ENCODE measurements at places on chromosomes 1 and 21. TPM values are rescaled to one million over a fixed set of nuclear protein-coding genes. Genes with fewer than 3 reads are reported as not detected.

SLC5A9 gene
- not detected for total RNA-seq

NTRK1 gene
- 0.82 TPM for total RNA-seq

AIRE gene
- total RNA-seq = 0.10 TPM

ZYG11A gene
- 0.62 TPM for total RNA-seq

CFHR4 gene
- not detected for total RNA-seq

AGBL4 gene
- total RNA-seq = not detected

MCOLN2 gene
- not detected for total RNA-seq

PLA2G2F gene
- total RNA-seq = not detected

BRDT gene
- total RNA-seq = not detected

- no peak for DNase-seq
Observed at GRCh38 chr1:11675325-11675724, 5.6 kb downstream of the MAD2L2 start.

DNA sequence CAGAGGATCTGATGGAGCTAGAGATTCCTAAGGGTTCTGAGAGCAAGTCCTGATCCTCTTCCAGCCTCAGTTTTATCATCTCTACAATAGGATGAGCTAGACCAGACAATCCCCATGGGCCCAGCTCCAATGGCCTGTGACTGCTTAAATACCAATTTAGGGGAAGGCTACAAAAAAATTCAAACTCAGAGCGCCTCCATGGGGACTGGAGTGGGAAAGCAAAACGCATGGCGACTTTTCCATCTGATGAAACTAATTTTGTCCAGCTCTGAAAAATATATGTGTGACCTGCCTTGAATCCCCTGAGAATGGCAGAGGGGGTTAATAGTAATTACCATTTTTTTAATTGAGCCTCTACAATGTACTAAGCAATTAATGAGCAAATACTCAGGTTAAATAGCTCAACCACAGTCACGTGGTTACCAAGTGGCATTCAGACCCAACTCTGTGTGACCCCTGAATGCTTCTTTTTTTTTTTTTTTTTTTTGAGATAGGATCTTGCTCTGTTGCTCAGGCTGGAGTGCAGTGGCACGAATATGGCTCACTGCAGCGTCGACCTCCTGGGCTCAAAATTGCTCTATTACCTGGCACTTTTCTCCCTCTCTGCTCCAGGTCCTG is 8.4 kb downstream of the EXTL1 start:
- DNase-seq = no peak

- DNase-seq = no peak
Observed at GRCh38 chr1:109759513-109760334, 4.0 kb downstream of the EPS8L3 start.

DNA sequence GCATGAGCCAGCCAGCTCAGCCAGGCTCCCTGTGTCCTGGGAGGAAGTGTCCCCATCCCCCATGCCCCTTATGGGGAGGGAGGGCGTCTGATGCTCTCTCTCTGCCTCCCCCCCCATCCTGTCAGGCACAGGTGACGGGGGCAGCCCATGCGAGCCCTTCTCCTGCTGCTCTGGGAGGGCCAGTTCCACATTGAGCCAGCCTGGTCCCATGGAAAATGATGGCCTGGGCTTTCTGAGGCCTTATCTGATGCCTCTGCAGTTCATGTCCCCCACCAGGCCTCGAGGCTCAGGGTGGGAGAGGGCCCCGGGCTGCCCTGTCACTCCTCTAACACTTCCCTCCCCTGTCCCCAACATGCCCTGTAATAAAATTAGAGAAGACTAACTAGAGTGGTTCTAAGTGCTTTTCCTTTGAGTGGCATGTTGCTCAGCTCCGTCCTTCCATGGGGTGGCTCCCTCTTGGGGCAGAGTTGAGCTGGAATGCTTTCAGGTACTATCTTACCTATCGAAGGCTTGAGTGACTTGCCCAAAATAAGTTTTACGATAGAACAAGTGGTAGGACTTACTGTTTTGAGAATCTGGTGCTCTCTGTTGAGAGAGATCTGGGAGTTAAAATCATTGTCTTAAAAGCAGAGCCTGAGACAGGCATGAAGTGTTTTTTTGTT is 1.8 kb upstream of the MTFR1L start:
- no peak for DNase-seq

GRCh38 chr1:178644308-178645120 is 80.5 kb upstream of the RALGPS2 start:
- peak; percentile 94 for DNase-seq

GRCh38 chr1:91827087-91827458 is 58.9 kb downstream of the TGFBR3 start:
- DNase-seq = no peak

DNA sequence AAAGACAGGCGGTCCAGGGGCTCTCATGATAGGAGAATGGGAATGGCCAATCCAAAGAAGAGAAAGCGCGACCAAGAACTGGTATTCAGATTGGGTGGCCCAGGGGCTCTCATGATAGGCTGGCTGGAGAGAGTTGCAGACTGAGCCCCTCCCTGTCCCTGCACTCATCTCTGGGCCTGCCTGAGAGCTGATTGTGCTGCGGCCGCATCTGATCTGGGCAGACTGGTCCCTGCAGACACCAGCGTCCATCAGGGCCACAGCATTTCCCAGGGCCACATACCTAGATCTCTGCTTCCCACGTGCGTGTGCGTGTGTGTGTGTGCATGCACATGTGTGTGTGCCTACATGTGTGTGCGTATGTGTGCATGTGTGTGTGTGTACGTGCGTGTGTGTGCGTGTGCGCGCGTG is 30.4 kb upstream of the MAN1C1 start:
- no peak for DNase-seq

GRCh38 chr1:48472638-48473037 is 634 bp upstream of the SPATA6 start:
- no peak for DNase-seq

- DNase-seq = no peak
Observed at GRCh38 chr1:171884475-171884874, 43.2 kb downstream of the DNM3 start.

DNA sequence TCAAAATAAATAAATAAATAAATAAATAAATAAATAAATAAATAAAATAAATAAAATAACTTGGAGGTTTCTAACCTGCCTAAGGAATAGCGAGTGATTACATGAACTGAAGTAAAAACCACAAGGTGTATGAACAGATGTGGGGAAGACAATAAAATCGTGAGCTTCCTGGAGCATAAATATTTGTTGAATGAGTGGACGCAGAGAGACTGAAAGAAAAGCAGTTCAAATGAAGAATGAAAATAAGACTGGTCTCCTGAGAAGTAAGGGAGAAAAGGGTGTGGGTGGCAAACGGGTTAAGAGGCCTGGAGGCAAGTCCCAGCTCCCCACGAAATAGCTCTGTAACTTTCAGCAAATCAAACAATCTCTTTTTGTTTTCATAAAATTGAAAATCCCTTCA is 33.6 kb downstream of the CHML start:
- no peak for DNase-seq

DNA sequence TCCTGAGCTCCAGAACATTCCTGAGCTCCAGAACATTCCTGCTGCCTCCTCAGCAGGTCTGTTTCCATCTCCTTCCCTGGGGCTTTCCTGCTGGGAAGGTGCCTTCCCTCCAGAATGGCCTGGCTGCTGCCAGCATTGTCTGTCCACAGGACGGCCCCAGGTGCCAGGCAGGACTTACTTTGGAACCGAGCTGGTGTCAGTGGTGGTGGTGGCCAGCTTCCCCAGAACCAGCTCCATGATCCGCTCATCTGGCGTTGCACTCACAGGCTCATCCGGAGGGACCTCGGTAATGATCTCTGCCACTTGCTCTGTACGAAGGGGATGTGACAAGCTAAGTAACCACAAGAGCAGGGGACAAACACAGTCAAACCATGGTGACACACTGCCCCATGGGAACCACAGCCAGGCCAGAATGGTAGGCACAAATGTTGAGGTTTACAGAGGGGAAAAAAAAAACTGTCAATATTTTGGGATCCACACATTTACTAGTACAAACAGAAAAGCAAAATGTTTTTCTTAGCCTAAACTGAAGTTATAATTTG is 41.3 kb downstream of the PRDM15 start:
- no peak for DNase-seq

GRCh38 chr1:194133152-194133551 is 946.7 kb upstream of the B3GALT2 start:
- DNase-seq = no peak

DNA sequence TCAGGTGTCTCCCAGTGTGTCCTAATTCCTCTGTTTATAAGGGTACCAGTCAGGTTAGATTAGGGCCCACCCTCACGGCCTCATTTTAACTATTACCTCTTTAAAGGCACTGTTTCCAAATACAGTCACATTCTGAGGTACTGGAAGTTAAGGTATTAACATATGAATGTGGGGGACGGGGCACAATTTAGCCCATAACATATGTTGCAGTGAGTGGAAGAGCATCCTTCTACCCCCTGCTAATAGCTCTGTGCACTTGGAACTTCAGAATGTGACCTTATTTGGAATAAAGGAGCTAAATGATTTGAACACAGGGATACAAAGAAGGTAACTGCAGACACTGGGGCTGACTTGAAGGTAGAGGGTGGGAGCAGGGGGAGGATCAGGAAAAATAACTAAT is 67.3 kb upstream of the ADGRL2 start:
- no peak for DNase-seq

DNA sequence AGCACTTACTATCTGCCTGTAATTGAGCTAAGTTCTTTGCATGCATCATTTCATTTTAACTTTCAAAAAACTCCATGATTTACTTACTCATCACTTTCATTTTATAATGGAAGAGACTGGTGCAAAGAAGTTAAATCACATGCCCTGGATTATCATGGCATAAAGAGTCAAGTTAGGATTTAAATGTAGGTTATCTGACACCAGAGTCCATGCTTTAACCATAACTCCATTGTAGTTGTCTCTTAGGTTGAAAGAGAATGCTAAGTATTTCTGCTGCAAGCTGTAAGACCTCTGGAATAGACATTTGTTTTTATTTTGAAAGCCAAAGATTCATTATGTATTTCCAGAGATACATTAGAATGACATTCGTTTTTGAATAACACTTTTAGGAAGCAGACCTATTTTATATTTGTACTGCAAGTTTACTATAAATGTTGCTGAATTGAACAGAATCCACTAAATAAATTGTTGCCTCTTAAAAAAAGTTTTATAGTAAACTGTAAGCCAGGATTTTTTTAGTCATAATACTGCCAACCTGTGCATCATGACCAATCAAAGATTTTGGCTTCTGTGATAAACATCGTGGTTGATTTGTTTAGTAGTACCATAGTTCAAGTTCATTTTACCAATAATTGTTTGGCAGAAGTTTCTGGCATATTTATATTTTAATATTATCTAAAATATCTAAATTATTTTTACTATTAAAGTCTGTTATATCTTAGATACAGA is 26.1 kb downstream of the CFH start:
- no peak for DNase-seq

GRCh38 chr1:11681071-11681771 is at the start of gene MAD2L2:
Gene MAD2L2 (minus strand): TSS chr1:11681148. CDS start chr1:11680601, 547 bp downstream.
- peak; percentile 94 for DNase-seq

DNA sequence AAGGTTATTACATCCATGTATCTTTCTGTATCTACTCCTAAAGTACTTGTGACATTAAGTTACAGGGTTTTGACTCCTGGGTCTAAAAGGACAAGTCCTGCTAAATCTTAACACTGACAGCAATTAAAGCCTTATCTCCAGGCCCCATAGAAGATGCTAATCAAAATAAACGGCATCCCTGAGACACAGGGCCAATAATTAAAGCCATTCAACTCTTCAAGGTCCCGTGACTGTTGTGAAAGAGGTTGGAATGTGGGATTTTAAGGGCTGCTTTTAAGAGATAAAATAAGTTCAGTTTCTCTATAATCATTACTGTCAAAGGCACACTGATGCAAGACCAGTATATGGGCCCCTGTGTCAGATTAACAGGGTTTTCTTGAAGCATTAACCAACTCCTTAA is 8.3 kb downstream of the DNAI4 start:
- DNase-seq = no peak

GRCh38 chr1:111842411-111842810 is 86.7 kb downstream of the DDX20 start:
- no peak for DNase-seq

DNA sequence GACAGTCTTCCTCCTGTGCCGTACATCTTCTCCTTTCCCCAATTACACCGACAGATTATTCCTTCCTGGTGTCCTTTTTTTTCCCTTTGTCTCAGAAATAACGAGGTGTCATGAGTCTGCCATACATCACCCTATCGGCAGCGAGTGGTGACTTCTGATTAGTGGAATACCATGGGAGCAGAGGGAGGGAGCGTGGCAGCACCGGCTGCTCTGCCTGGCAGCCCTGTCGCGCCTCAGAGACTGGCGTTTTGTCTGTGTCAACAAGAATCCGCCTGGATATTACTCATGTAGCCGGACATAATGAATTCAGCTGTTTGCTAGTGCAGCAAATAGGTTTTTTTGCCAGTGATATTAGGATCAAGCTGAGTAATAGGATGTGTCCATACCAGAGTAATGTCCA is 51.8 kb downstream of the UTP25 start:
- no peak for DNase-seq

DNA sequence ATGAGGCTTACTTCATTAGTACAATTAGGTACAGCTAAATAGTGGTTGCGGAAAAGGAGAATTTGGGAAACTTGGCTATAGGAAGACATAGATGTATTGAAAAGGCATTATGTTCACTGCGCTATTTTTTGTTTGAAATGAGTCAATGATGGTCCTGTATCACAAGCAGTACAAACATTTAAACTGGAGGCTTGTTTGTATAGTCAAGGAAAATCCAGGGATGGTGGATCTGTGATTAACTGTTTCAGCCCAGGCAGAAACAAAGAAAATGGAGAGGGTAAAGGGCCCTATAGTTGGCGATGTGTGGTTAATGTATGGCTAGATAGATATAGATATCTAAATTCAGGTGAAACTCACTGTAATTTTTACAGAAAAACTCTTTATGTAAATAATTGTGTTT is 79.9 kb downstream of the CLIC4 start:
- no peak for DNase-seq

DNA sequence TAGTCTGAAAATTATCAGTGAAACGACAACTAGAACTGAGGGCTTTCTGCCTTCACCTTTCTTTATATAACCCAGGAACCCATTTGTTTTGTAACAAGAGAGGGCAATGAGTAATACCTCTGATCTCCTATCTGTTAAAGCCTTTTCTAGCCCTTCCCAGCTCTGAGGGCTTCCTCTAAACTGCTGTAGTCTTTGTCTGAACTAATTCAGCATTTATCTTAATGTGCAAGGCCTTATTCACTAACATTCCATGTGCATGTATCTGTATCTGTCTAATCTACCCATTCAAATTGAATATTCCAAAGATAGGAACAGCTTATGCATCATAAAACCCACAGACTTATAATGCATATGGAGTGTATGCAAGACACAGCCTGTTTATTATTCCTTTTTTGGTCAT is 167.1 kb downstream of the LYPLAL1 start:
- DNase-seq = no peak

GRCh38 chr1:55374216-55374615 is 159.1 kb upstream of the USP24 start:
- DNase-seq = no peak

DNA sequence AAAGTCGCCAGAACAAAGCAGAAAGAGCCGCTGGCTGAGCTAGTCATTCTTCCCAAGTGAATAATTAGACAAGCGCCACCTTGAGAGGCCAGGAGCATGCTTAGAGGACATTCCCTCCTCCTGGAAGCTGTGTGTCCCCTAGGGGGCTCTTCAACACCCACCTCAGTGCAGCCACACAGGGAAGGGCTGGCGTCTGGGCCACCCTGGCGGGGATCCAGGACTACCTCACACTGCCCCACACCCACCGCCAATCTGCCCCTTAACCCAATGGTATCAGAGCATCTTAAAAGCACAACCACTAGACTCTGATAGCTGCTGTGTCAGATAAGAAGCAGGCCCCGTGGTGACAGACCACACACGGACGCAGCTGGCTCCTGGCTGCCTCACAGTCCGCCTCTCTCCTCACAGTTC is 24.9 kb downstream of the SETD4 start:
- no peak for DNase-seq

GRCh38 chr1:177429234-177429633 is 258.5 kb downstream of the BRINP2 start:
- no peak for DNase-seq

Measured in tongue (tissue), 3 donors.